ENCODE measurements at places on chromosomes 2 and 18. TPM values are rescaled to one million over a fixed set of nuclear protein-coding genes. Genes with fewer than 3 reads are reported as not detected.

Gene MOGAT1
- not detected for total RNA-seq

Gene CHST9
- not detected for total RNA-seq

Gene PSMD14
- 319 TPM for total RNA-seq

Gene NOP58
- total RNA-seq = 186 TPM

Gene NPHP1
- total RNA-seq = 17.4 TPM

Gene ALPG
- 0.12 TPM for total RNA-seq

Gene BCL11A
- not detected for total RNA-seq

Gene FZD7
- 10.8 TPM for total RNA-seq

Gene UGT1A8
- not detected for total RNA-seq

Gene SERPINB13
- total RNA-seq = not detected

Gene TMEM37
- total RNA-seq = 0.12 TPM

Data from A172 (cell line).